GM19239 (cell line): ENCODE measurements at places on chromosomes 4 and X.

GRCh38 chr4:99357948-99358347 is 5.4 kb upstream of the ADH1C start:
- DNase-seq, result no peak

DNA sequence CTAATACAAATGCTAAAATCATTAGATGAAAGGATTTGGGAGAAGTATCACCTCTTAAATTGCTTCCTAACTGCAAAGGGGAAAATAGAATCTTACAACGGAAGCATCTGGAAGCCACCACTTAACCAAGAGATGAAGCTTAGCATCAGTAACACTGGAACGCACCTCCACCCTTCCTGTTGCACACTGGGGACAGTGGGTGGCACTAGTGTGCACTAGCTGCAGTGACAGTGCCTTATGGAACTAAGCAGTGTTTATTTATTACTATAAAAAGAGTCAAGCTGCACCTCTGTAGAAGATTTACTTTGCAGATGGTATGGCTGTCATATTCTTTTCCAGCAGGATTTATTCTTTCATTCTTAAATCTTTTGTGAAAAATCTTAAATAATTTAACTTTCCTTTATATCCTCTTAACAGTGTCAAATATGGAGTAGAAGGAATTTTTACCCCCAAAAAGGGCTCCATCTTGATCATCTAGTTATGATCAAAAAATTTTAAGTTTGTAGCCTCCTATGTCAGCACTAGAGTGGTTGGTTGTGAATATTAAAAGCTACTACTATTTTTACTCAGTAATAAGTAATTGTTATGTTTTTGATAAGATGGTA is 76.7 kb downstream of the SCD5 start:
- no peak for DNase-seq

GRCh38 chrX:82534086-82534597 is 973.9 kb upstream of the POU3F4 start:
- no peak for DNase-seq

DNA sequence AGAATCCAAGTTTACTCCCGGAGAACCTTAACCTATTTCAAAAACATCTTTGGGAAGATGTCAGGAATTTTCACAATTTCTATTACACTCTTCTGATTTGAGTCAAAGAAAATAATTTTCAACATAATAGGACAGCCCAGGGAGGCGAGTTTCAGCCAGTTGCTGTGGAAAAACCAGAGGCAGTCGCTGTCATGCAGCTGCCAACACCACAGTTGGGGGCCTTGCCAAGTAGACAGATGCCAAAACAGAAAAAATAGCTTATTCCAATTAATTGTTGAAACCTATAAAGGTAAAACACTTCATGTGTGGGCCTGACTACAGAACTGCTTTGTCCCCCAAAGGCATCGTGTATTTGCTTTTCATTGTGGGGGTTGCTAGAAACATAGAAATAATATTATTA is 225.8 kb downstream of the DMD start:
- no peak for DNase-seq

GRCh38 chr4:145779319-145779801 is 99.4 kb downstream of the C4orf51 start:
- no peak for DNase-seq

- no peak for DNase-seq
These were observed 213.0 kb upstream of the VEGFC start for GRCh38 chr4:177005674-177006230.

DNA sequence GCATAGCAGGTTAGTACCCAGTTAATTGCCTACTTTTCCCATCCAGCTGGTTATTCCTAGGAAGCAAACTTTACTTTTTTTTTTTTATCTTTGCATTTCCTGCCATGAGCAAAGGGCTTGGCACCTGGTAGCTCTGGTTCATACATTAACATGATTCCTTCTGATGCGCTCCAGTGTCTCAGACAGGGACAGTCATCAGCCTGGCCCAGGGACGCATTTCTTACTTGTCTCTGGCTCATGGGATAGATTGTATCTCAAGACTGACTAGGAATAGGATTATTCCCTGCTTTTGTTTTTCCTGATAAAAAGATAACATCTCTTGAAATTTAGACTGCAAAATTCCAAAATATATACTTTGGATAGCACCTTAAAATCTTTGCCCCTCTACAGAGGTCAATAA is 571.5 kb upstream of the TENM3 start:
- no peak for DNase-seq

GRCh38 chr4:158682066-158682465 is 10.0 kb downstream of the ETFDH start:
- no peak for DNase-seq

GRCh38 chr4:186158021-186158813 is 33.1 kb upstream of the CYP4V2 start:
- no peak for DNase-seq

DNA sequence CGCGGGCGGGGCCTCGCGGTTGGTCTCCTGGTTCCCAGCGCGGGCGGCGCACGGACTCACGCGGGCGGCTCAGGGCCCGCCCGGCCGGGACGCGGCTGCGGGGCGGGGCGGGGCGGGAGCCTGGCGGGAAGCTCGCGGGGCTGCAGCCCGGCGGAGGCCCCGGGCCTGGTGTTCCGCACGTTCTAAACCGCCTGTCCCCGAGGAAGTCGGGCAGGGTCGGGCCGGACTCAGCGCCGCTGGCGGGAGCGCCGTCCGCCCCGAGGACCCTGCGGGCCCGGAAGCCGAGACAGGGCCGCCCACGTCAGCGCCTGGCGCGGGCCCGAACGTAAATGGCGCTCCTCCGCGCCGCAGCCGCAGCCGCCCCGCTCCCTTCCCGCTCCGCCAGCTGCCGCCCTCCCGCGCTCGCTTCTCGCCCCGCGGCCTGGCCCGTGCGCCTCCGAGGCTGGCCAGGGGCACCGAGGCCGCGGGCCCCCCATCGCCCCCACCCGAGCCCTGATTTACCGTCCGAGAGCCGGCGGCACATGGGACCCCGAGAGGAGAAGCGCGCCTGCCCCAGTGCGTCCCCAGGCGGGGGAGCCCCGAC is 309 bp upstream of the CTBP1 start:
- DNase-seq, result peak; percentile 76

DNA sequence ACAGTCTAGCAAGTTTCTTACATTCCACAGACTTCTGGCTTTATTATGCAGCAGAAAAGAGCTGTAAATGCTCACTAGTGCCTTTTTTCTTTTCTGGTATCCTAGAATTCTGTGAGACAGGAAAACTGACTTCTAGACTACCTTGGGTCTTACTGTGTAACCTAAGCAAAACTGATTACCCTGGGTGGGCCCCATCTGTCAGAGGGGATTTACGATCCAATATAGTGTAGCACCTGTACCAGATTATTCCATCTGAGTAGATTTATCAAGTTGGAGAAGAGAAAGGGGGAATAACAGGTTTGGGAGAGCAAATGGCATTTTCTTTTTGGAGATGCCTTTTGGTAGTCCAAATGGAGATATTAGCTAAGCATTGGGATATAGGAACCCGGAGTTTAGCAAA is 46.7 kb downstream of the FSTL5 start:
- no peak for DNase-seq

GRCh38 chr4:106096454-106096853 is 201.2 kb downstream of the NPNT start:
- DNase-seq, result no peak

GRCh38 chr4:101183221-101183620 is 164.1 kb downstream of the PPP3CA start:
- no peak for DNase-seq

DNA sequence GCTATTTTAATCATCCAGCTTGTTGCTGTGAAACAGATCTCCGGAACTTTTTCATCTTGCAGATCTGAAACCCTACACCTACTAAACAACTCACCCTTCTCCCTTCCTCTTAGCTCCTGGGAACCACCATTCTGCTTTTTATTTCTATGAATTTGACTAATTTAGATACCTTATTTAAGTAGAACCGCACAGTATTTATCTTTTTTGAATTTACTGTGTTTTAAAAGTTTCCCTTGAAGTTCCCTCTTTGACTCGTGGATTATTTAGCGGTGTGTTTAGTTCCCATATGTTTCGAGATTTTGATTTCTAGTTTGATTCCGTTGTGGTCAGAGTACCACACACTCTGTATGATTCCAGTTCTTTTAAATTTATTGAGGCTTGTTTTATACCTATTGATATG is 44.6 kb downstream of the EIF2S3 start:
- no peak for DNase-seq

DNA sequence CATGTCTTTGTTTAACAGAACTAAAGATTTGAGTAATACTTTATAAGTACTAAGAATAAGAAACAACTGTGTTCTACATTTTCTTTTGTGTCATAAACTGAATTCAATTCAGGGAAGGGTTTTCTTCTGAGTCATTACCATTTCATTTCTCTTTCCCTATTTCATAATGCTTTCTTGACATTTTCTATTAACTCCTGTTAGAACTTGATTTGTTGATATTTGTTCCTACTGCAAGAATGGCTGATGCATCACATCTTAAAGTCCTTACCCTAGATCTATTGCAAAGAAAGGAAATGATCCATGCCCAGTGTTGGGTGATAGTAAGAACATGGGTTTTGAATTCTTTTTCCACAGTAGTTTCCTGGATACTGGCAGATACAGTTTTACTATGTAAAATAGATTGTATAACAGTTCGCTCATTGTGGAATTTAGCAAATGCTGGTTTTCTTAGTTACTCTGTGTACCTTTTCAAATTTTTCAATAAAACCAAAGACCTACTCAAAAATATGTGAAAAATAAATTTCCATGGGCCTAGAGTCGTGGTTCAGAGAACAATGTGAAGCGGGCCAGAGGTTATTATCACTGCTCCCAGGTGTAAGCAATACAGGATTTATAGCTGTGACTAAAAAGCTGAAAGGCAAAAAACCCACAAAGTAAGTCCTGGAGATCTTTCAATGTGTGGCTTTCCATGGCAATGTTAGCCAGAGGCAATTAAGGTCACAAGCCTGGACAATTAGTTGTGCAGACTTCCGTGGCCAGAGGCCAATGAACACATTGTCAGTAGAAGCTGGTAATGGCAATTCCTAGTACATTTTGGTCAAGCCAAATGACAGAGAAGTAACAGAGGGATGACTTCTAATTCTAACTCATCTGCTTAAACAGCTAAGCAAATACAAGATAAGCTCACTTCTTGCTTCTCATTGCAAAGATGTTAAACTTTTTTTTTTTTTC is 127.3 kb upstream of the FAT4 start:
- DNase-seq, result no peak

DNA sequence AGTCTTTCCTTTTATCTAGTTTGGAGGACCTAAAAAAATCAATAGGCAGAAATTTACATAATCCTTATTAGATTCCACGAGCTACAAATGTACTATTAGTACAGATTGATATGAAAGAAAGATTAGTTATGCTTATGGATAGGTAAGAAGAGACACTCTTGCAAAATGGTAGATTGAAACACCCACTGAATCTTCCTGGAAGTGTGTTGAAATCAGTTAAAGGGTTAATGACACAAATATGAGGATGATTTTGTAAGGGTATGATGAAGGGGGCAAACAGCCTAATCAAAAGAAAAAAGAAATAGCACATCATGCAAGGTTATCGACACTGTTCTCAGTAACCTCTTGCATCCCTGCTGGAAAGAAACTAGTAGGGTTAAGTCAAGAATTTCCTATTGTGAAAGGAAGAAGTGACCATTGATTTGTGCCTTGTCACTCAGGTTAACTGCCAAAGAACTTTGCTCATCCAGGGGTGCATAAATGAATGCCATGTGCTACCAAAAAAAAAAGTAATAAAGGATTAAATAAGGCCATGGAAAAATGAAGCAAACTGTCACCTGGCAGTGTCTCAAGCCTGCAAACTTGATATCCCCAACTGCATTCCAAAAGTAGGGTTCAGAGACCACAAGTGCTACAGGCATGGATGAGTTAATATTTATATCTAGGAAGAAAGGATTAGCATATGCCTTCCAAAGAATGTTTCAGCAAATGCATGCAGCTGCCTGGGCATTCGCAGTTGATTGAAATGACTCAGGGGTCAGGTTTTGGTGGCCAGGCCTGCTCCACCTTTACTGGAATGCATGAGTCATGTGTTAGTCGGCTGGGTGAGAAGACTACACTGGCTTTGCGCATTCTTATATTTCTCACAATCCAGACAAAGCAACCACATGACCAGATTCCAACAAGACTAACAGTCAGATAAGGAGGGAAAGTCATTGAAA is 78.3 kb upstream of the ATXN3L start:
- no peak for DNase-seq

- no peak for DNase-seq
These were observed 41.2 kb downstream of the LONRF3 start for GRCh38 chrX:119015407-119016237.

GRCh38 chrX:150198776-150199175 is 164.3 kb upstream of the MAMLD1 start:
- no peak for DNase-seq

DNA sequence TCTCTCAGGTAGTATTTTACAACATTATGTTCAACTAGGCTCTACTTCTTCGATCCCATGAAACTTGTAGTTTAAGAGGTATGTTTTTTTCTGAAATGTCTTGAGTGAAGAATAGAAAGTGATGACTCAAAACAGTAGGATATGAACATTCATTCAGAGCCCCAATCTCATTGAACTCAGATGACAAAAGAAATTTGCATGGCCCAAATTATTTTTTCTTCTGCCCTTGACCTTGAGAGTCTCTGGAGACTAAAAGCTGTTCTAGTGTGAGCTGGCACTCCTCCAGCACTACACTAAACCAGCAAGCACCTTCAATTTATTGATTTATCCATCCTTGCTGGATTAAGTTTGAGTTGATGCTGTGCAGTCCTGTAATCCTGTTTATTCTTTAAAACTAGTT is 4.0 kb downstream of the DCLK2 start:
- DNase-seq, result no peak

DNA sequence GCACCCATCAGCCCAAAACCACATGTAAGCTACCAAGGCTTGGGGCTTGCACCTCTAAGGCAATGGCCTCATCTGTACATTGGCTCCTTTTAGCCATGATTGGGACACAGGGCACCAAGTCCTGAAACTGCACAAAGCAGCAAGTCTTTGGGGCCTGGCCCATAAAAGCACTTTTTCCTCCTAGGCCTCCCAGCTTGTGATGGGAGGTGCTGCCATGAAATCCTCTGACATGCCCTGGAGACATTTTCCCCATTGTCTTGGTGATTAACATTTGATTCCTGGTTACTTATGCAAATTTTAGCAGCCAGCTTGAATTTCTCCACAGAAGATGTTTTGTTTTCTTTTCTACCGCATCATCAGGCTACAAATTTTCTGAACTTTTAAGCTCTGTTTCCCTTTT is 58.5 kb upstream of the PABPC4L start:
- no peak for DNase-seq

GRCh38 chr4:40915318-40916217 is 165.8 kb downstream of the NSUN7 start:
- no peak for DNase-seq

- DNase-seq, result no peak
These were observed 140.7 kb upstream of the KLHL4 start for GRCh38 chrX:87376896-87377295.

DNA sequence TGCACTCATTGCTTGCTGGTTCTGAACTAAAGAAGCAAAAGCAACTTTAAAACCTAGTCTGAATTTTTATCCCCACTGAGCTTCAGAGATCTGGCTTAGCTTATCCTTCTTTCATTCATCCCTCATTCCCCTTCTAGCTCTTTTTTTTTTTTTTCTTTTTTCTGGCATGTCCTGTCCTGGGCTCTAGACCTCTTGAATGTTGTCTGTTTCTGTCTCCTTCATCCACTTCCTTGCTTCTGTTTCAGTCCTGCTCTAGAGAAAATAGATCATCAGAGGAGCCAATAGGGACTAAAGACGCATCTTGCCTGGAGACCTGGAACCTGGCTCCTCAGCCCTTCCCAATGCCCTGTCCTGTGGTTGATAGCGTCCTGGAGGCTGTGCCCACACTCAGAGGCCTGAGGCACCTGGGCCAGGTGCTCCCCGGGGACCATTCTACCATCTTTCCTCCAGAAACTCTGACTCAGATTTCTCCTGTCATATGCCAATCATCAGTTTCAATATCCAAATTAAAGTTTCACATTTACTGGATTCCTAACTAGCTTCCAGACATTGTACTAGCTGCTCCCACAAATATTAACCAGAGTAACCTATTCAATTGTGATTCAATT is 115.7 kb upstream of the GATB start:
- no peak for DNase-seq
